ENCODE measurements at places on chromosomes 16 and 17. TPM values are rescaled to one million over a fixed set of nuclear protein-coding genes. Genes with fewer than 3 reads are reported as not detected.

SOX15 gene
- total RNA-seq, result not detected

C17orf67 gene
- 1.8 TPM for total RNA-seq

RNF157 gene
- 4.0 TPM for total RNA-seq

DNA sequence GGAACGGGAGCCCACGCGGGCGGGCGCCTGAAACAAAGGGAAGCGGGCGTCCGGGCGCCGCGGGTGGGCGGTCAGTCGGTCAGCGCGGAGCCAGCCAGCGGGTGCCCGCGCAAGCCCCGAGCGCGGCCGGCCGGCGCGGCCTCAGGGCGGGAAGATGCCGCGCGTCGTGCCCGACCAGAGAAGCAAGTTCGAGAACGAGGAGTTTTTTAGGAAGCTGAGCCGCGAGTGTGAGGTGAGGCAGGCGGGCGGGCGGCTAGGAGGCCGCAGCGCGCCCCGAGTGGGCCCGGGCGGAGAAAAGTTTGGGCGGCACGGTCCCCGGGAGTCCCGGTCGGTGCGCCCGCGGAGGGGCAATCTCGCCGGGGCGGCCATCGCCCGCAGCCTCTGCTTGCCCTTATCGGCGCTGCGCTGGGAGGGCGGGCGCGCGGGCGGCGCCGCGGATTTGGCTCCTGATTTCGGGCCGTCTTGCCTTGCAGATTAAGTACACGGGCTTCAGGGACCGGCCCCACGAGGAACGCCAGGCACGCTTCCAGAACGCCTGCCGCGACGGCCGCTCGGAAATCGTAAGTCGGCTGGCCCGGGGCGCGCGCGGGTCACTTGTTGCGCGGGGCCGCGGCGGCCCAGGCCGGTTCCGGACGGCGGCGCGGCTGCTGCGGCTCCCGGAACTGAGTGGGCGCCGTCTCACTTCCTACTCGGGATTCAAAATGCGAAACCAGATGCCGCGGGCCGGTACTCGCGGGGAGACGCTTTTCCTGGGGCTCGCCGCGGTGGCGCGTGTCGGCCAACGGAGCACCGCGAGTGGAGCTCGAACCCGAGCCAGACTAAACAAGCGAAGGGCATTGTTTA is 526 bp downstream of the CBFB start:
- peak overlapping the region; percentile 96 for H3K27ac ChIP-seq
- peak; percentile 52 for DNase-seq
- H3K27me3 ChIP-seq, result no peaks in the 10 kb centered on the region
- peak overlapping the region; percentile 97 for H3K4me3 ChIP-seq
- no peaks in the 10 kb centered on the region for H3K36me3 ChIP-seq

GRCh38 chr17:82959242-82959930 is 119.6 kb upstream of the ZNF750 start:
- H3K4me3 ChIP-seq, result no peak overlapping the region
- H3K4me1 ChIP-seq, result no peaks in the 10 kb centered on the region
- H3K27ac ChIP-seq, result no peak overlapping the region
- DNase-seq, result peak; percentile 47
- no peaks in the 10 kb centered on the region for H3K36me3 ChIP-seq
- no peaks in the 10 kb centered on the region for H3K27me3 ChIP-seq

Measured in pancreas (tissue), 10 donors.